Vagina (tissue), 2 donors: ENCODE measurements at places on chromosomes 12 and 14. TPM values are rescaled to one million over a fixed set of nuclear protein-coding genes. Genes with fewer than 3 reads are reported as not detected.

- no peaks in the 10 kb centered on the region for H3K4me1 ChIP-seq
- no peaks in the 10 kb centered on the region for H3K27me3 ChIP-seq
- no peak overlapping the region for H3K4me3 ChIP-seq
- DNase-seq: no peak
- no peaks in the 10 kb centered on the region for H3K36me3 ChIP-seq
These were observed 248.5 kb downstream of the DUSP6 start for GRCh38 chr12:89103831-89104230.

The CCDC198 gene
- not detected for total RNA-seq

The TSPAN11 gene
- 2.5 TPM for total RNA-seq

DNA sequence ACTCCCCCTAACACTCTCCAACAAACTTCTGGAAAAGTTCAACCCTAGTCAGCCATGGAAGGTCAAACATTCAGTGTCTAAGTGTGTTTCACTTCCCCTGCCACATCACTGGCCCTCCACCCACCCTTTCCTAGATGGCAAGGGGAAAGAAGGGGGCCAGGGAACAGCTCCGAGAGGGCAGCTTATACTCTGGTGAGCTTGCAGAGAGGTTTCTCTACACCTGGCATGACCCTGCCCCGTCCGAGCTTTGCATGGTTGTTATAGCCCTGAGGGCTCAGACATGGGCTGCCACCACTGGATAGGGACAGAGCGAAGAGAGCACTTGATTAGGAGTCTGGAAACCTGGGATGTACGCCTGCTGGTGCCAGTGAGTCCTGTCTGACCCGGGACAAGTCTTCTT lies 4.0 kb downstream of the ACVRL1 start:
- H3K36me3 ChIP-seq: peaks cover 17% of the 10 kb centered on the region
- no peak for DNase-seq
- peaks cover 70% of the 10 kb centered on the region for H3K4me1 ChIP-seq
- H3K27me3 ChIP-seq: no peaks in the 10 kb centered on the region

DNA sequence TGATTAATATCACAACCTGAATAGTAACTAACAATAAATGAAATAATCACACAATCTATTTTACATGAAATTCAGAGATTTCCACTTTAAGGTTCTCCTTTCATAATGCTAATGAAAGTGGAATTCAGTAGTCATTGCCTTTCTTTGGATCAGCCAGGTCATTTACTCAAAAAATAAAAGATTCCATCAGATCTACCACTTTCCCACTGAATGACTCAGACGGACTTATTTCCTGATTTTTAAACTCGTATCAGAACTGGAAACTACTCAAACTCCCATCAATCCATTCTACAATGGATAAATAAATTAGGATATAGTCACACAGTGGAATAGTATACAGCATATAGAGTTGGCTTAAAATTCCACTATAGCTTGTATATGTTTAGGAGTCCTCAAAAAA lies 237.1 kb downstream of the MED13L start:
- peaks cover 29% of the 10 kb centered on the region for H3K4me1 ChIP-seq
- no peaks in the 10 kb centered on the region for H3K36me3 ChIP-seq
- no peak overlapping the region for H3K4me3 ChIP-seq
- no peak for DNase-seq
- no peak overlapping the region for H3K27ac ChIP-seq

GRCh38 chr12:108784270-108784669 lies 53.0 kb upstream of the CORO1C start:
- no peaks in the 10 kb centered on the region for H3K4me1 ChIP-seq
- no peak for DNase-seq
- H3K27me3 ChIP-seq: no peaks in the 10 kb centered on the region
- no peak overlapping the region for H3K27ac ChIP-seq

The SERPINA5 gene
- total RNA-seq: 3.7 TPM

The KCNK13 gene
- not detected for total RNA-seq

The LMNTD1 gene
- not detected for total RNA-seq

GRCh38 chr14:72999316-72999715 lies 27.6 kb downstream of the ZFYVE1 start:
- no peaks in the 10 kb centered on the region for H3K27me3 ChIP-seq
- H3K27ac ChIP-seq: no peak overlapping the region
- DNase-seq: no peak
- no peaks in the 10 kb centered on the region for H3K4me1 ChIP-seq
- H3K4me3 ChIP-seq: no peak overlapping the region

DNA sequence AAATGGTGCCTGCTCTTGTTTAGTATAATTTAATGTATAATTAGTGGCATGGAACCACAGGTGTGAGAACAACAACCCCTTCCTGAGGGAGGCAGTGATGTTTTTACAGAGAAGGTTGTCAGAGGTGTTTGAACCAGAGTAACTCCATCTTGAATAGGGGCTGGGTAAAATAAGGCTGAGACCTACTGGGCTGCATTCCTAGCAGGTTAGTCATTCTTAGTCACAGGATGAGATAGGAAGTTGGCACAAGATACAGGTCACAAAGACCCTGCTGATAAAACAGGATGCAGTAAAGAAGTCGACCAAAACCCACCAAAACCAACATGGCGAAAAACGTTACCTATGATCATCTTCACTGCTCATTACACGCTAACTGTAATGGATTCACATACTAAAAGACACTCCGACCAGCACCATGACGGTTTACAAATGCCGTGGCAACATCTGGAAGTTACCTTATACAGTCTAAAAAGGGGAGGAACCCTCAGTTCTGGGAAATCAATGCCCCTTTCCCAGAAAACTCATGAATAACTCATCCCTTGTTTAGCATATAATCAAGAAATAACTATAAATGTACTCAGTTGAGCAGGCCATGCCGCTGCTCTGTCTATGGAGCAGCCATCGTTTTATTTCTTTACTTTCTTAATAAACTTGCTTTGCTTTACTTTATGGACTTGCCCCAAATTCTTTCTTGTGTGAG lies 47.8 kb upstream of the LTA4H start:
- H3K4me3 ChIP-seq: no peak overlapping the region
- no peaks in the 10 kb centered on the region for H3K4me1 ChIP-seq
- no peak for DNase-seq
- no peaks in the 10 kb centered on the region for H3K27me3 ChIP-seq

DNA sequence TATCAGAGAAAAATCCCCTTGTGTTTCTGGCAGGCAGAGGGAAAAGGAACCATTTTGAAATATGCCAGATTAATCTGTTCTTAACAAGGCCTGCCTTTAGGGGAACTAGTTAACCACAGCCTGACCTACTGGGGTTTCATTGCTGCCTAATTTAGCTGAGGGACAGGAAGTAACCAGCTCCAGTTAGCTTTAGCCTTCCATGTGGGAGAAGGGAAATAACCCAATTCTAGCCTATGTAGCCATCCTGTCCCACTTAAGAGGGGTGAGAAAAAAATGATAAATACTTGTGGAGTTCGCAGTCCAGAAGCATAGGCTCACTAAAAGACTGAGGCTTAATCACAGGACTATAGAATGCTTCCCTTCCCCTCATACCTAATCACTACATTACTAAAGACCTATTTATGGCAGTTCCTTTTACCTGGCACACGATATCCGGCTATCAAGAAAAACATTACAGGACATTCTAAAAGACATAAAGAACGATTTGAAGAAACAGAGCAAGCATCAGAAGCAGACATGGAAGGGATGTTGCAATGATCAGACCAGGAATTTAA lies 22.8 kb downstream of the COX8C start:
- no peaks in the 10 kb centered on the region for H3K27me3 ChIP-seq
- H3K4me3 ChIP-seq: no peak overlapping the region
- H3K36me3 ChIP-seq: no peaks in the 10 kb centered on the region
- no peak overlapping the region for H3K27ac ChIP-seq
- DNase-seq: no peak

DNA sequence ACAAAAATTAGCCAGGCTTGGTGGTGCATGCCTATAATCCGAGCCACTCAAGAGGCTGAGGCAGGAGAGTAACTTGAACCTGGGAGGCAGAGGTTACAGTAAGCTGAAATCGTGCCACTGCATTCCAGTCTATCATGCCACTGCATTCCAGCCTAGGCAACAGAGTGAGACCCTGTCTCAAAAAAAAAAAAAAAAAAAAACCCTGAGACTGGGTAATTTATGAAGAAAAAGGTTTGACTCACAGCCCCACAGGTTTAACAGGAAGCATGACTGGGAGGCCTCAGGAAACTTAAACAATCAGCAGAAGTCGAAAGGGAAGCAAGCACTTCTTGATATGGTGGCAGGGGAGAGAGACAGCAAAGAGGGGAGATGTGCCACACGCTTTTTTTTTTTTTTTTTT lies 123.2 kb downstream of the GXYLT1 start:
- no peaks in the 10 kb centered on the region for H3K36me3 ChIP-seq
- H3K4me3 ChIP-seq: no peak overlapping the region
- H3K4me1 ChIP-seq: peaks cover 7% of the 10 kb centered on the region

- DNase-seq: no peak
- no peaks in the 10 kb centered on the region for H3K27me3 ChIP-seq
- H3K4me1 ChIP-seq: peaks cover 76% of the 10 kb centered on the region
These were observed 73.6 kb downstream of the RFLNA start for GRCh38 chr12:124368421-124369032.

The EGLN3 gene
- 10.3 TPM for total RNA-seq

DNA sequence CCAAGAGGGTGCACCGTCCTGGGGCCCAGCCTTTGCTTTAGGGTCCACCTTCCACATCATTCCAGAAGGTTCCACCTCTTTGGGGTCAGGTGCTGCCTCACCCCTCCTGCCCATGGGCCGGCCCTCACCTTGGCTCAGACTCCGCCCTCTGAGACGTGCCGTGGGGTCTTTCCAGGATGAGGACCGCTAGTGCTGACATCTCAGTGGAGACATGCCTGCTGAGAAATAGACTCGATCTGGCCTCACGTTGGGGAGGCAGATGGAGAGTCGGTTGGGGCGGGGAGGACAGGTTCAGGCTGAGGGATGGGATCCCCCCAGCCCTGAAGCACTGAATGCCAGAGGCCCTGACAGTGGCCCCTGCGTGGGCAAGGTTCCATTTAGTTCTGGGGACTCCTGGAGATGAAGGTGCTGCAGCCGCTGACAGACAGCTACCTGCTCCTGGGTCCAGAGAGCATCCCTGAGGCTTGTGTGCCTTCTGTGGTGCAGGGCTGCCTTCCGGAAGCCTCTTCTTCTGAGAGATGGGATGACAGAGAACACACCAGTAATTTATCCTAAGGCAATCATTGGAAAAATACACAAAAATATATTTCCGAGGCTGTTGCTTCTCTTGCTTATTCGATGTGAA lies 185.3 kb downstream of the KIF26A start:
- H3K27me3 ChIP-seq: no peaks in the 10 kb centered on the region
- no peak overlapping the region for H3K4me3 ChIP-seq
- H3K36me3 ChIP-seq: no peaks in the 10 kb centered on the region
- no peak overlapping the region for H3K27ac ChIP-seq
- no peaks in the 10 kb centered on the region for H3K4me1 ChIP-seq
- no peak for DNase-seq

DNA sequence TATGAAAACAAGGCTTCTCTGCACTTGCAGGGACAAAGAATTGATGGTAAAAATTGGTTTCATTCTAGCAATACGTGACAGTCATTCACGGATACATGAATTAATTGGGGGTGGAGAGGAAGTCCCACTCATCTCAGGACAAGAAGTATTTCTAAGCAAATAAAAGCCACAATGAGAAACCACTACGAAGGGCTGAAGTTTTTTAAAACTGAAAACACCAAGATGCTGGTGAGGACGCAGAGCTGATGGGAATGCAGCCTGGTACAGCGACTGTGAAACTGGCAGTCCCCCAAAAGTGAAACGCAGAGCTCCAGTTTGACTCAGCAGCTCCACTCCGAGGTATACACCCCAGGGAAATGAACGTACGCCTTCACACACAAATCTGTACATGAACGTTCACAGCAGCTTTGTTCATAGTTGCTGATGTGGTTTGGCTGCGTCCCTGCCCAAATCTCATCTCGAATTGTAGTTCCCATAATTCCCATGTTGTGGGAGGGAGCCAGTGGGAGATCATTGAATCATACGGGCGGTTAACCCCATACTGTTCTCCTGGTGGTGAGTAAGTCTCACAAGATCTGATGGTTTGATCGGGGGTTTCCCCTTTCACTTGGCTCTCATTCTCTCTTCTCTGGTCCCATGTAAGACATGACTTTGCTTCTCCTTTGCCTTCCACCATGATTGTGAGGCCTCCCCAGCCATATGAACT lies 89.0 kb downstream of the SCARB1 start:
- no peak for DNase-seq
- H3K4me1 ChIP-seq: peaks cover 28% of the 10 kb centered on the region
- H3K4me3 ChIP-seq: peak overlapping the region; percentile 10
- H3K27me3 ChIP-seq: no peaks in the 10 kb centered on the region

GRCh38 chr12:10393291-10393690 lies 3.5 kb upstream of the KLRK1 start:
- H3K27me3 ChIP-seq: no peaks in the 10 kb centered on the region
- H3K36me3 ChIP-seq: no peaks in the 10 kb centered on the region
- H3K4me3 ChIP-seq: no peak overlapping the region

The CPNE8 gene
- 15.0 TPM for total RNA-seq

GRCh38 chr14:92883066-92883465 lies 39.9 kb upstream of the CHGA start:
- no peak overlapping the region for H3K27ac ChIP-seq
- no peaks in the 10 kb centered on the region for H3K36me3 ChIP-seq
- no peaks in the 10 kb centered on the region for H3K4me1 ChIP-seq
- no peak overlapping the region for H3K4me3 ChIP-seq
- no peaks in the 10 kb centered on the region for H3K27me3 ChIP-seq

DNA sequence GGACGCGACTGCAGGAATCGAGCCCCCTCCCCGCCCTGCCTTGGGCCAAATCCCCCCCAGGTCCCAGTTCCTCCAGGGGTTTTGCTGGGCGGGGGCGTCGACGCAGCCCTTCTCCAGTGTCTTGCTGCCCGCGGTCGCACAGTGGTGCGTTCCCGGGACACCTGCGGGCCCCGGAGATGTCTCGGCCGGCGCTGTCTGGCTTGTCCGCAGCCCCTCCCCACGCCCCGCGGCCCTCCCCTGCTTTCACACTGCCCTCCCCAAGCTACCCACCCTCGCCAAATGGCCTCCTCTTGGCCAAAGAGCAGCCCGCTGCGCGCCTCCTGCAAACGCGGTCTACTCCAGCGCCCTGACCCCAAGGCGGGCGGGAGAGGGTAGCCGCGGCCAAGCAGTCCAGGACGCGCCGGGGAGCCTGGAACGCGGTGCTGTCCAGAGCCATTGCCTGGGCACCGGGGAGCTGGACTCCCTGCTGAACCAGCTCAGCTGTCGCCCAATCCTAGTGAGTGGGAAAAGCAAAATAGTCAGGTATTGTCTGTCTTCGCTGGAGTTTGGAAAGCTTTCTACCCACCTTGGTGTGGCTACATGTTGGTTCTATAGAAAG lies 122.0 kb downstream of the AACS start:
- peaks cover 14% of the 10 kb centered on the region for H3K27me3 ChIP-seq
- H3K27ac ChIP-seq: no peak overlapping the region
- H3K36me3 ChIP-seq: no peaks in the 10 kb centered on the region
- H3K4me1 ChIP-seq: peaks cover 38% of the 10 kb centered on the region

GRCh38 chr12:69679119-69679518 lies 20.0 kb downstream of the BEST3 start:
- no peak overlapping the region for H3K27ac ChIP-seq
- no peaks in the 10 kb centered on the region for H3K36me3 ChIP-seq
- DNase-seq: no peak
- H3K27me3 ChIP-seq: no peaks in the 10 kb centered on the region

The LUM gene
- total RNA-seq: 72.9 TPM
